Left forelimb (tissue), 1 donor: ENCODE measurements at places on chromosomes 12 and 14.

GRCh38 chr12:30896461-30896860, 30.1 kb upstream of the TSPAN11 start:
- DNase-seq: no peak

DNA sequence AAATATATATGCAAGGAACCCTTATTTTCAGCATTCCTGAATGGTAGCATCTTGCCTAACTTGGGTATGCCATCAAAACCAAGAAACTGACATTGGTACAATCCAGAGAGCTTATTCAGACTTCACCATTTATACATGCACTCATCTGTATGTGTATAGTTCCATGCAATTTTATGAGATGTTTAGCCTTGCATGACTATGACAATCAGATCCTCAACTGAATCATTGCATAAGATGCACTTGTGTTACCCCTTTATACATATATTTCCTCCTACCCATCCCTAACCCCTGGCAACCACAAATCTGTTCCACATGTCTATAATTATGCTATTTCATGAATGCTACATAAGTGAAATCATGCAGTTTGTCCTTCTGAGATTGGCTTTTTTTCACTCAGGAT, 37.0 kb upstream of the PPFIBP1 start:
- DNase-seq: no peak

DNA sequence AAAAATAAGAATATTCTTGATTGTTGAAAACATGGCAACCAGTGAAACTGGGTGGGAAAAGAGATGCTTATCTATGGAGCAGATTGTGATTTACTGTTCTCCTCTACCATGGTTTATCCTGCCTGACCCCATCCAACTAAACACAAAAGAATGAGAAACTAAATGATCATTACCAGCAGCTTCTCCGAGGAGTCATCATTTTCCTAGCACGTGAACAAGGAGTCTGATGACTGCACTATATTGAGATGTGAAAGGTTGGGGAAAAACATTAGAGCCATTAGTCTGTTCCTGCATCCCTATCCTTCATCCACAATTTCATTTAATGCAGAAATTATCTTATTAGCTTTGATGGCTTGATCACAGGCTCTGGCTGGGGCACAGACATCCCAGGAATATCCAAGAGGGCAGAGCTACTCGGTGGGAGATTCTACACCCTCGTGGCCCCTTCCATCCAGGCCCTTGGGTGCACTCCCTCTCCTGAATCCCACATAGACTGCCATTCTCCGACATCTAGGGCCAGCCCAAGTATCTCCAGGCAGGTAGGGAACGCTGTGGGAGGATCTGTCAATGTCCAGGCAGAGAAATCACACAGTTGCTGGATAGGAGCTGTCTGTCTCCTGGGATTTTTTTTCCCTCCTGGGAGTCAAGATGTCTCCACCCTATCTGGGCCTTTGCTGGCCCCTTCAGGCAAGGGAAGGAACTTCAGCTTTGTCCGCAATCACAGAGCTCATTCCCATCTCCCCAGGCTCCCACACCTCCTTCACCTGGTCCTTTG, 43.3 kb upstream of the DHRS4 start:
- no peak for DNase-seq

DNA sequence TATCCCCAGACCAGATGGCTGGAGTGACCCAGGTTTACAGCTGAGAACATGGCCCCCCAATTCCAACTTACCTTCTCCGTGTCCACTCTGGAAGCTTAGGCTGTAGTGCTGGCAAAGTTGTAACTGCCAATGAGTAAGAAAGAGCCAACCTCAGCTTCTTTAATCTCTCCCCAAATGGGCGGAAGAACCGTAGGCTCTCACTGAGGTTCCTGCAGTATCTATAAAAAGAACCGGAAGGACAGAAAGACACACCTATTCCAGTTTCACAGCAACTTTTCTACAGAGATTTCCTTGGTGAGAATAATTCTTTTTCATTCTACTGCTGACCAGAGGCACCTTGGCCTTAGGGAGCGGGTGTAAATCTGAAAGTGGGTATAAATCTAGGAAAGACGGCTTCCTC, at the start of gene GPRC5D:
GPRC5D (minus strand) TSS at position 135 of the 400 bp plus-strand sequence. CDS start 1,786 bp downstream, outside the sequence.
- no peak for DNase-seq

- DNase-seq: no peak
These were observed 5.5 kb downstream of the ERP29 start for GRCh38 chr12:112018571-112019237.

DNA sequence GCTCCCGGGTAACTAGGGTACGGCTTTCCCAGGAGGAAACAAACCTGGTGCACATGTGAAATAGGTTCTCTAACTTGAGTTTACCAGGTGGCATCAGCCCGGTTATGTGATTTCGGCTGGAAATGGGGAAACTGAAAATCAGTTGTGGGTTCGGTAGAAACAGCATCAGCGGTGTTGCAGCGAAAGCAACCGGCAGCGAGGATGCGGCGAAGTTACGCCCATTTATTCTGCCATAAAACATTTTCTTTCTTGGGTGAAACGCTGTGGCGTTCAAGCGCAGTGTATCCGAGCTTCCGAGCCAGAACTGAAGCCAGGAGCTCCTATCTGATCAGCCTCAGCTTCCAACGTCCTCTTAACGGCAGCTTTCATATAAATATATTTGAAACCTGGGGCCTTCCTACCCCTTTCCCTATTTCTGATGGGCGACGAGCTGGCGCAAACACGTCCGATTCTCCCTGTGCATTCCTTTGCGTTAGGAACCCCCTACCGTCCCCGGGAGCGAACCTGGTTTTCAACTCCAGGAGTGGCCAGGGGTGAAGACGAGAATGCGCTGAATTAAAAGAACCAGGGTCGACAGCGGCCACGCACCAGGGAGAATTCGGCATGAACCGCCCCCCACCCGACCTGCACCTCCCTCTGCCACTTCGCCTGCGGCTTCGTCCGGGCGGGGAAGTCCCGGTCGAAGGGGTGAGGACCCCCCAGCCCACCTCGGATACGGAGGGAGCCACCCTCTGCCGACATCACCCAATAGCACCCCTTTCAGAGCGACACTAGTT, 1.6 kb downstream of the DPF3 start:
- peak; percentile 64 for DNase-seq

DNA sequence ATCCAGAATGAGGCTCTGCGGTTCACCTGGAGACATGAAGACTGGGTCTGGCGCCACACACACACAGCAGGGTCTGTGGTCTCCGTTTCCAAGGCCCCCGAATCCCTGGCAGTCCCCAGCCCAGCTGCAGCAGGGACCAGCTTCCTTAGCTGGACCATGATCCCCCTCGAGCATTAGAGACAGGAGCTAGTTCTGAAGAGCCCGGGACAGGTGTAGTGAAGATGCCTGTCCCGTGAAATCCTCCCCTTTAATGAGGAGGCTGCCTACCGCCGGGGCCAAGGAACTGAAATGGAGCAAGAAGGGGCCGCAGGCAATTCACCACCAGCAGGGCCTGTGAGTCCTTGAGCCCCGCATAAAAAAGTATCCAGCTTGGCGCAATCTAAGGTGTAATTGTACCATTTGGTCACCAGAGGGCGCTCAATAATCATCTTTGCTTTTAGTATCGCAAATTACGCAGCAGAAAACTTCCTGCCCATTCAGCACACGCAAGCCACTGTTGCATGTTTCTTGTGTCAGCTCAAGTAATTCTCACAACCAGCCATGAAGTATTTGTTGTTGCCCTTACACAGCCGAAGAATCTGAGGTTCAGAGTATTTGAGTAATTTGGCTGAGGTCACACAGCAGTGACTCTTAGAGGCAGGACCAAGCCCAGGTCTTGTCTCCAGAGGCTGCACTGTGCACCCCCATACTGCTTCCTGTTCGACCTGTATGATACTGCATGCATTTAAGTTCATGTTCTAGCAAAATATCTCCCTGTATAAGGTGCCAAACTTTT, 54.3 kb upstream of the PPP2R5C start:
- no peak for DNase-seq

DNA sequence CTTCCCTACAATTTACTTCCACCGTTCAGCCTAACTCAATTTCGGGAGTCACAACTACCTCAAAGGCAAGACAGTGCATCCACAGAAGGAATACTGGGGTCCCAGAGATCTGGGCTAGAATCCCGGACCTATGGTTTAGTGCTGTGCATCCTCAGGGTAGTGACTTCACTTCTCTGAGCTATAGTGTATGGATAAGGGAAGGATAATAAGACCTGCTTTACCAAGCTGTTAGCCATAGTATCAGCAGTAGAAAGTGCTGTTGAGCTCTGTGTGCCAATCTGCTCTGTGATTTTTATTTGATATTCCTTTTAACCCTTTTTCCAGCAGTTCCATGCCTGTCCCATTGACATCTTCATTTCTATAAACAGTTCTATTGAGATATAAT, 1044.3 kb downstream of the BCL11B start:
- no peak for DNase-seq
